ENCODE measurements at places on chromosomes 12 and 14.
A peak's percentile ranks its signal among the peaks of the same experiment; 100 is the strongest.

GRCh38 chr12:59472273-59472672 lies 123.6 kb upstream of the SLC16A7 start:
- DNase-seq, result no peak

DNA sequence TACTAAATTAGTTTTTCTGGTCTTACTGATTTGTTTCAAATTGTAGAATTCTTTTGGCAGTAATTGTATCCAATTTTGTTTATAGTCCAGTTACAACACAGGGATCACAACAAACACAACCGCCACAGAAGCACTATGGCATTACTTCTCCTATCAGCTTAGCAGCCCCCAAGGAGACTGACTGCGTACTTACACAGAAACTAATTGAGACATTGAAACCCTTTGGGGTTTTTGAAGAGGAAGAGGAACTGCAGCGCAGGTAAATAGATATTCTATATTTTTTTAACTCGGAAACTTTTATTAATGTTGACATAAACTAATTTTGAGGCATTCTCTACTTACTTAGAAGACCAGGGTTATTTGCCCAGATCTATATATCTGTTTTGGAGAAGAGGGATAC lies 17.8 kb downstream of the PAPOLA start:
- DNase-seq, result no peak

- peak; percentile 100 for DNase-seq
These were observed at the start of gene PARP2 for GRCh38 chr14:20343092-20343861. Gene PARP2 (plus strand): TSS chr14:20343635. CDS start chr14:20343642, 7 bp downstream.

- DNase-seq, result no peak
These were observed 38.1 kb downstream of the EML1 start for GRCh38 chr14:99831303-99831702.

- DNase-seq, result peak; percentile 9
These were observed 29.0 kb downstream of the PDE6H start for GRCh38 chr12:15001733-15002382.

DNA sequence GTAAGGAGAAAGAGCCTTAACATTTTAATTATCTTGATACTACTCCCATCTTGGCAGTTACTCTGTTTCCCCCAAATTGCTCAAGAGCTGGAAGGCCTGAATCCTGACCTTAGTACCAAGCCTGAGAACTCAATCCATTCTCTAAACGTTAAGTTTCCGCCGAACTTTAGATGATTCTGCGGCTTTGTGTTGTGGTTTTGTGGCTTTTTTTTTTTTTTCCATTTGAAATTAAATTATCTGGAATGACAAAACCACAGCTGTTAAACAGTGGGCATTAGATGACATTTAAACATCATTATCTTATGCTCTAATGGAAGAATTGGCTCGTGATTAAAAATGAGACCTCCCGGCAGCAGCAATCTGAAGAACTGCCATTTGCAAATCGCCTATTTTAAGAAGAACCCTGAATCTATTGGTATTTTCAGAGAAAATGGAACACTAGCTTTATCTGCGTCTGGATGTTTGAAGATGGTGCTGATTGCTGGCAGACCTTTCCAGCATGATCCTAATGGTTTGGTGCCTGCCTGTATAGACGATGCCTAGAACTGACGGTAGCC lies 38.4 kb downstream of the TMEM132C start:
- no peak for DNase-seq

DNA sequence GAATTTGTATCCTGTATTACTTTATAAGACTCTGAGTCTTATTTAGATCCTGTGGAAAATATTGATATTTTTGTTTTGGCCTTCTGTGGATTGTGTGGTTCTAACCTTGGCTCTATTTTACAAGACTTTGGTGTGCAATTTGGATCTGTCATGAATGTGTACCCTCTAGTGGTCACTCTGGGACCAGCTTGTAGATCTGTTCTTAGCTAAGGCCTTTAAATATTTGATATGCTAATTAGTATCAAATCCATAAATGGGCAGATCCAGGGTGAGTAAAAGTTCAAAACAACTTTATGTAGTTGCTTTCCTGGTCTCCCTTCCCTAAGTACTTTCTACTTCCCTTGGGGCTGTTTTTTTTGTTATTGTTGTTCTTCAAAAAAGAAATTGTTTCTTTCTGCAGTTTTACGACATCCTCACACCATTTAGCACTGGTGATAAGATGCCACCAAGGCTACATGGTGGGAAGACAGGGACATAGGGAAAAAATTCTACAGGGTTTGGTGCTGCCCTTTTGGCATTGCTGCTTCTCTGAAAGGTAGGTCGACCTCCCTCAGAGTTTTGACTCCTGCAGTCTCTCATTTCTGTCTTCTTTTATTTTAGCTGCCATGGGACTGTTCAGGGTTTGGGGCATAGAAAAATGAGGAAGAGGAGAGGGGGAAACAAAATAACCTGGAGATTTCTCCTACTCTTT lies 238.5 kb downstream of the GPHN start:
- DNase-seq, result peak; percentile 70

GRCh38 chr12:100733817-100734593 lies 60.6 kb upstream of the ANO4 start:
- peak; percentile 83 for DNase-seq

- peak; percentile 37 for DNase-seq
These were observed 3.6 kb upstream of the CFAP73 start for GRCh38 chr12:113145720-113146551.

DNA sequence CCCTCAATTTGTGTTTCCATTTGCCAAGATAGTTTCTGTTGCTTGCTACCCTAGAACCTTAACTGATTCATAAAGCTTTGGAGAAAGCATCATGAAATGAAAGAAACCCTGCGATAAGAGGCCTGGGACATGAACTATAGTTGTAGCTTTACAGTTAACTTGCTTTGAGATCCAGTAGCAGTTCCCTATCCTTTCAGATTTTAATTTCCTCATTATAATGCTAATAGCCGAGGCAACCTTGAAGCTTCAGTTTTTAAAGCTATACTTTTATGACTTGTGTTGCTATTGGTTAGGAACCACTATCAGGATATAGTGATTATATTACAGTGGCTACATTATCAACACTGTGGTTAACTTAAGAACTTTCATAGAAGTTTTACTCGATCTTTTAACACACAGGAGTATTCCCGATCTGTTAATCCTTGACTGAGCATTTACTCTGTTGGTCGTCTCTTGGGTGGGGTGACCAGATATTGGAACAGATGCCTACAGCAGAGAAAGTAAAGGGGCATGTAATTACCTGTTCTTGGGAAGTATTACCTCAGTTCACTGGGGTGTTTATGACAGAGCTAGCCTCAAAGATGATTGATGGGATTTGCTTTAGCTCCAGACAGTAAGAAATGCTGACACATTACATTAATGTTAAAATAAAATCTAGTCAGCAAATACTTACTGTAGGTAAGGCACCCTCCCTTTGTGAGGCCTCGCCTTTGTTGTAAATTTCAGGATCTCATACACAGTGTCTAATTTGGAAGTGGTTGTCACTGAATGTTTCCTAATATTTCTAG lies 86.2 kb upstream of the CSRP2 start:
- DNase-seq, result no peak

GRCh38 chr12:6852651-6853354 lies 853 bp downstream of the USP5 start:
- DNase-seq, result peak; percentile 83

Data from adipocyte (in vitro differentiated cells).